Natural killer cell (primary cell): ENCODE measurements at places on chromosomes 4 and X.

GRCh38 chr4:48270523-48270897 lies 872 bp upstream of the TEC start:
- DNase-seq, result no peak

- no peak for DNase-seq
Measured at GRCh38 chr4:163256680-163257343, 75.6 kb downstream of the NPY1R start.

DNA sequence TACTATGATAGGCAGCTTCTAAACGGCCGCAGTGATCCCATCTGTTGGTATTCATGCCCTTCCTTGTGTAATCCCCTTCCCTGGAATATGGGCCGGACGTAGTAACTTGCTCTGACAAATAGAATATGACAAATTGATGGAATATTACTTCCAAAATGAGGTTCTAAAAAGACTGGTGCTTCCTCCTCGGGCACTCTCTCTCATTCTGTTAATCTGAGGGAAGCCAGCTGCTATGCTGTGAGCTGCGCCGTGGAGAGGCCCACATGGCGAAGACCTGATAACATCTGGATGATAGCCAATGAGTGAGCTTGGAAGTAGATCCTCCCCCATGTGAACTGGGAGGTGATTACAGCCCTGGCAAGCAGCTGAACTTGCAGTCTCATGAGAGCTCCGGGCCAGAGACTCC lies 27.2 kb upstream of the SLC25A4 start:
- no peak for DNase-seq

DNA sequence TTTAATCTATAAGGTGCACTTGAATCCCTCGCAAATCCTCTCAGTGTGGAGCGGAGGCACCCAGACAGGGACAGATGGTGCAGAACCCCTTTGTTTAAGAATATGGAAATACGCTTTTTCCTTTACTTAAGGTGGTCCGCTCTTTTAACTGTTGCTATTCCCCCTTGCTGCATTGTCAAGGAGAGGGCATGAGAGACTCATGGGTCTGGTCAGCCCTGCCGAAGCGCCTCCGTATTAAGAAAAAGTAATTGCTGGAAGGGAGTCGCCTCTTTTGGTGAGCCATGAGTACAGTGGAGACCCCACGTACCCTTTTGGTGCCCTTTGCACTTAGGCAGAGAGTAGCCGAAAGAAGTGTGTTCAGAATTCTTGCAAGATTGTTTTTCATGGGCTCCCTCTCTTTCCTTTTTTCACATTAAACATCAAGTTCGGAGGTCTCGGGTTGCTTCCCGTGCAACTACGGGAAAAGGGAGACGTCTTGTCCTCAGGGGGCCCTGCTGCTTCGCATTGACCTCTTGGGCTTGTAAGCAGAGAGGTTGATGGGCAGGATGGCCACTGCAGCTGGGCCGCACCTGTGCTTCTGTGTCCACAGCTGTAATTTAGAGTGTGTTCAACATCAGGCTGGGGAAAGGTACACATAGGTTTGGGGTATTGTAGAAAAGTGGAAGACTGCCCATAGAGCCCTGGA lies 109.6 kb downstream of the SPRY1 start:
- no peak for DNase-seq

- no peak for DNase-seq
Measured at GRCh38 chr4:18401425-18401824, 379.9 kb upstream of the LCORL start.

DNA sequence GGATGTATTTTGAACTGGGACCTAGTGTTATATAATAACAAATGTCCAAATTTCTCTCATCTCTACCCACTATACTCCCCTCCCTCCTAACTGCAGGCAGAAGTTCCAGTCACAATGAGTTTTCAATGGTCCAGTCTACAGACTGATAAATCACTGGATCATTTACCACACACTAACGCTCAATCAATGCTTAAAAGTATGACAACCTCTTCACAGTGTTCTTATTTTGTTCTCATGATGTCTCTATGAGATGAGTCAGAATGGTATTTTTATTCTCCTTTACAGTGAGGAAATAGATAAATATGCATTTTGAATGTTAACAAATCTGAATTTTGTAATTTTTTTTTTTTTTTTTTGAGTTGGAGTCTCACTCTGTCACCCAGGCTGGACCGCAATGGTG lies 83.7 kb upstream of the ETNPPL start:
- DNase-seq, result no peak

DNA sequence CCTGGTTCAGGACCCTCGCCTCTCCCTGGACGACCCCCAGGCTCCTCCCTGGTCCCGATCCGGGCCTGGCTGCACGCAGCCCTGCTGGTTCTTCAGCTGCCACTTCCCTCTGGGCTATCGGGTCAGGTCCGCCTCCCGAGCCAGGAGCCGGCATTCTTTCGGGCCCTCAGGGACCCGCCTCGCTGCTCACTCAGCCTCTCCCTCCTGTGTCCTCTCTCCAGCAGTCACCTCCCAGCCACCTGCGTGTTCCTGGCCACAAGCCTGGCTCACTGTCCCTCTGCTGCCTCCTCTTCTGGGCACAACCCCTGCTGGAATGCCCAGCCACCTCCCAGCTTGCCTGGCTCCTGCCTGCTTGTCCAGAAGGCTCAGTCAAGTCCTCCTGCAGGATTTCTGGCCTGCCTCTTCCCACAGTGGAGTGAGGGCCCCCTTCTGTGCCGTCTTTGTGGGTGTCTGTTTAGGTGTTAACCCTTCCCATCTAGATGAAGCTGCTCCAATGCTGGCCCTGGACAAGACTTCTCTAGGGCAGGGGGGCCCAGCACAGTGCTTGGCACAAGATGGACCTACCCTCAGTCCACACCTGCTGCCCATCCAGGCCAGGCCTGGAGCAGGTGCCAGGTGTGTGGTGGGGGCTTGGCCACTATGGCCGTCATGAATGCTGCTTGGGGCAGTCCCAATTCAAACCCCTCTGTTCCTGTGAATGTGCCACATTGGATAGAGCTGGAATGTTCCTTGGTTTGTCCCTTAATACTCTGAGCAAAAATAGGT lies 2.2 kb downstream of the WFS1 start:
- no peak for DNase-seq

- DNase-seq, result no peak
Measured at GRCh38 chr4:53512608-53513007, 78.7 kb downstream of the LNX1 start.

GRCh38 chrX:20521222-20521621 lies 254.5 kb upstream of the RPS6KA3 start:
- no peak for DNase-seq

- no peak for DNase-seq
Measured at GRCh38 chrX:29652484-29652883, 562.9 kb upstream of the MAGEB2 start.

- no peak for DNase-seq
Measured at GRCh38 chr4:112357897-112358296, 60.7 kb downstream of the ALPK1 start.

- no peak for DNase-seq
Measured at GRCh38 chrX:137568741-137569469, 3.0 kb downstream of the ZIC3 start.

DNA sequence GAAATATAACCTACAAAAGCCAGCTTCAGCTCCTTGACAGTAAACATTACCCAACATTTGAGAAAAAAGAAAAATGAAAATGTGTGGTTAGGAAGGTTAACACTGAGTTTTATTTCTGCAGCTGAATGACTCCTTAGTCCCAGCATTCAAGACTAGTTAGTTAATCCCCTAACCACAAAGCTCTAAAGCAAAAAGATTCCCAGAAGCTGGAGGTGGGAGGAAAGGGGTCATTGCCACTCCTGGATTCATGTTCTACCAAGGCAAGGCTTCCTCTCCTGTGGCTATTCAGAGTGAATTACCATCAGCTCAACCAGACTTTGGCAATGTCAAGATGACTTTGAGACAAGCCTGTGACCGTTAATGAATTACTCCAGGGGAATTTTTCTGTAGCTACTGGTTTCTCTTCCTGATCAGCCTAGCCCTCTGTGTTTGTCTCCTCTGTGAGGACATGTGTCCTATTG lies 63.6 kb downstream of the HADH start:
- peak; percentile 24 for DNase-seq

- DNase-seq, result no peak
Measured at GRCh38 chrX:39750256-39750790, 347.4 kb downstream of the BCOR start.

GRCh38 chrX:155819966-155820491 lies 61.1 kb upstream of the VAMP7 start:
- DNase-seq, result no peak

DNA sequence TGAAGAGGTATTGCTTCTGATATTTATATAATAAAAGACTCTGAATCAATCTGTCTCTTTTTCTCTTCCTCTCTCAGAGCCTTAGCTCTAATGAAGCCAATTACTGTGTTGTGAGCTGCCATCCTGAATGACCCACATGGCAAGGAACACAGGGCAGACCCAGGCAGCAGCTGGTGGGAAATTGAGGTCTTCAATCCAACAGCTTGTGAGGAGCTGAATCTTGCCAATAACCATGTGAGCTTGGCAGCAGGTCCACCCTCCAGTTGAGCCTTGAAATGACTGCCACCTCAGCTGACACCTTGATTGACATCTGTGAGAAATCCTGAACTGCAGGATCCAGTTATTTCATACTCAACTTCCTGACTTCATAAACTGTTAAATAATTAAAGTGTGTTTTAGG lies 149.4 kb downstream of the NDST4 start:
- DNase-seq, result no peak

DNA sequence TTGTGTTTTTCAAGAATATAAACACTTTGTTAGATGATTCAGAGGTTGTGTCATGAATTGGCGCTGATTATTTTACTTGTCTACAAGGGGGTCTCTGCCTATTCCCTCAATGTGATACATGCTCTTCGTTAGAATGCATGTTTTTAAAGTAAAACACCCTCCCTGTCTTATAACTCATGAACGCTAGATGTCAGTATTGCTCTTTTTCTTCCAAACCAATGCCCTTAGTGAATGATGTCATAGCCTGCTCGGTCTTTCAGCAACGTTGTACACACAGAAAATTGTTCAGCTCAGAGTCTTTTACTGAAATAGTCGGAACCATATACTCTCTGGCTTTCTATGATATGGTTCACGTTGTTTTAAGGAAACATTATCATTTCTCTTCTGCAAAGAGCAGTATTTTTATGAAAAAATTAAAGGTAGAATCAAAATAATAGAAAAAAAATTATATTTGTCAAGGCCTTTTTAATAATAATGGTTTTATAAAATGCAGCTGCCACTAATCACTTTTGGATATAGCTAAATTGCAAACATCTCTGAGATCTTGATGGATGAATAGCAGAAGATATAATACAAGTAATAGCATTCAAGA lies 292.9 kb downstream of the TLL1 start:
- no peak for DNase-seq

GRCh38 chrX:151902813-151903591 lies 9.7 kb upstream of the MAGEA4 start:
- no peak for DNase-seq

- peak; percentile 47 for DNase-seq
Measured at GRCh38 chrX:129925305-129926092, 19.5 kb downstream of the UTP14A start.

- no peak for DNase-seq
Measured at GRCh38 chr4:177161781-177162180, 147.9 kb upstream of the NEIL3 start.

DNA sequence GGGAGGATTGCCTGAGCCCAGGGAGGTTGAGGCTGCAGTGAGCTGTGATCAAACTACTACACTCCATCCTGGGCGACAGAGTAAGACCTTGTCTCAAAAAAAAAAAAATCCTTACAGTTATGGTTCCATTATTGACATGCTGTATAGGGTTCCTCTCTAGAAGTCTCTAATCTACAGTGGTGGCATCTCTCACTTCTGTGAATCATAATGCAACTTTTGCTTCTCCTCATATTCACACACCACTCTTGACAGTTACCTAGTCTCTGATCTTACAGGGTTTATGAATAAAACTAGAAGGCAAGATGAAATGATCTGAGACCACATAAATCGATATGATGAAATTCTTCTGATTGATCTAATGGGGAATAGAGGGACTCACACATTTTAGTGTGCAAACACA lies 40.6 kb downstream of the DOCK11 start:
- DNase-seq, result no peak

GRCh38 chrX:109958266-109958665 lies 44.6 kb upstream of the TMEM164 start:
- DNase-seq, result no peak

DNA sequence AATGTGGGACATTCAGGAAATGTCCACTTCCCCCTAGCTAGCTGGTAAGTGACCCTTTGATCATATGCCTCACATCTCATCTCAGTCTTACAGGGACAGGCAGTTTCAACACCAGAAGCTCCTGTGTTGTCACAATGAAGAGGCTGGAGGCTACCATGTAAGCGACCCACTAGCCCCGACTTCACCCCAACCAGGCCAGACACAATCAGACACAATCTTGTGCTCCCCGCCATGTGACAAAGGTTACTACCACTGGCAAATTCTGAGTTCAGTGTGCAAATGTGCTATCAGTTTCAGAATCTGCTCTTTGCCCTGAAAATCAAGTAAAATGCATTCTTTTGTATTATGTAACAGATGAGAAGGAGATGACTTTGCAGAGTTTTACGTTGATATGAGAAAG lies 56.9 kb upstream of the STS start:
- DNase-seq, result no peak

- DNase-seq, result peak; percentile 14
Measured at GRCh38 chrX:85243761-85244449, at the start of the genes SATL1 and ZNF711. Gene SATL1, minus strand, starts transcription at chrX:85243779. Its CDS starts 134,811 bp downstream, at chrX:85108968. Gene ZNF711, plus strand, starts transcription at chrX:85243991. Its CDS starts 3,582 bp downstream, at chrX:85247573.

- DNase-seq, result no peak
Measured at GRCh38 chrX:152725409-152725808, 8.1 kb downstream of the CSAG1 start.

- no peak for DNase-seq
Measured at GRCh38 chr4:72918362-72918761, 151.2 kb downstream of the COX18 start.
